ENCODE measurements at places on chromosomes 1 and 21.

DNA sequence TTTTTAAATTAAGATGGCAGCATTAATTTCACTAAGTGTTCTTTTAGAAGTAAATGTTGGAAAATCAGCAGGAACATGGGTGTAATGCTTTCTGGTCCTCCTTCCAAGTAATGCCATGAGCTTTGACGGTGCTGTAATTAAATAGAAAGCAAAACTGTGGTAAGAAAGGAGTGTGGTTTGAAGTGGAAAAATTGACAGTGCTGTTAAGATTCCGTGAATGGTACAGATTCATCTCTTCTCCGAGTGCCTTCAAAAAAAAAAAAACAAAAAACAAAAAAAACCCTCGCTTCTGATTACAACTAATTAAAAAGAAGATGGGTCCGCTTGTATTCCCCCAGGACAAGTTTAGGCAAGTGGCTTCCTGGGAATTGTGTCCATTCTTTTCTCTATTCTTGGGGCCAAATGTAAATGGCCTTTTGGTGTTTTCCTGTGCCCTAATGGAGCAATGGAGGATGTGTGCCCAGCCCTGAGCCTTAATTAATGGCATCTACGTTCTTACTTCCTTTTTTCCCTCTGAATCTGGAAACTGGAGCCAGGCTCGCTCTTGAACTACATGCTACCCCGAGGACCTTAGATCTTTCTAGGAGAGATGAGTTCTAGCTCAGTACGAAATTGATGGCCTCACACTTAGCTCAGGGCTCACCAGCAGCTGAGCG, 5.1 kb downstream of the LMO4 start:
- no peak for DNase-seq

GRCh38 chr1:184150776-184151531, 99.4 kb downstream of the TSEN15 start:
- no peak for DNase-seq

DNA sequence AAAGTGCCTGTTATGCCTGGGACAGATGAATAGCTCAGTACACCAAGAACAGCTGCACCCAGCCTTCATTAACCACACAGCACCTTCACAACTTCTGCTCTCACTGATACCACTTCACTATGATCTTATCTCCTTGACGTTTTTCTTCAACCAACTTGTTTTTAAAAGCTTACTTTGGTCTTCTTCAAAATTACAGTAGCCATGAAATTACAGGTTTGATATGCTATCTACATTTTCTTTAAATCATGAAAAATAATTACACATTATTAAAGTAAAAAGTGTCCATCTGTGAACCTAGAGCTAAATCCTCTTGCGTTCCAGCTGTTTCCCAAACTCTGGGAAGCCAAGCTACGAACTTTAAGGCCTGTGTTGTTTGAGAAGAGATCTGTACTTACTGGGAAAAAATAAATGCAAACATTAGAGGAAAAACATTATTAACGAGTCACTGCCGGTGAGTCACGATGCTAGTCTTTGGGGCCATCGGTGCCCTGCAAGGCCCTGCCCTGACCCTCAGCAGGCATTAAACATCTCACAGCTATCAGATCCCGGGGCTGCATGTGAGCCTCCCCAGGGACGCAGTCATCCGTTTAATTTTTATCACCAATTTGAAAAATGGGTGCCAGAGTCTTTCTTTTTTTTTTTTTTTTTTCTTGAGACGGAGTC, 56.3 kb upstream of the GPR153 start:
- DNase-seq: no peak

- no peak for DNase-seq
These were observed 501.4 kb downstream of the TTLL7 start for GRCh38 chr1:83497563-83497962.

GRCh38 chr1:117067533-117068370, 7.6 kb downstream of the TTF2 start:
- no peak for DNase-seq

GRCh38 chr1:218887141-218887925, 286.3 kb upstream of the LYPLAL1 start:
- no peak for DNase-seq

GRCh38 chr1:243550276-243550675, 294.4 kb downstream of the SDCCAG8 start:
- DNase-seq: no peak

DNA sequence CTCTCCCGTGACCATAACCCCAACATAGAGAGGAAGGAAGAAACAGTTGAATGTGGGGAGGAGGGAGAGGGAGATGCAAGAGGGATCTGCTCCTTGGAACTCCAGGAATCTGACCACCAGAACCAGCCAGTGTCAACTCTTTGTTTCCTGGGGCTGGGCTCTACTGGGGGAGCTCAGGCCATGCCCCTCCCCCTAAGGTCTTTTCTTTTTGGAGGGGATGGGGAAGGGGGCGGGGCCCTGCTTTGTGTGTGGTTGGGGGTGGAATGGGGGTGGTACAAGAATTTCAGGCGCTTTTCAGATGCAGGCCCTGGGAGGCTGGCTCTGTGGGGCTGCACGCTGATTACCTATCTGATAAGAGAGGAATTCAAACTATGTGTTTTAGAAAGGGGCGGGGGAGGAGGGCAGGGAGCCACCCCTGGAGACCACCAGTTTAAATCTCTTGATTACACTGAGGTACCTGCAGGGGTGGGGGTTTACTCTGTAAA, 8.3 kb downstream of the LIN28A start:
- no peak for DNase-seq
